ENCODE measurements at places on chromosomes 16 and 17.

GRCh38 chr17:43825567-43825966 lies 7.4 kb downstream of the MPP3 start:
- DNase-seq: no peak

DNA sequence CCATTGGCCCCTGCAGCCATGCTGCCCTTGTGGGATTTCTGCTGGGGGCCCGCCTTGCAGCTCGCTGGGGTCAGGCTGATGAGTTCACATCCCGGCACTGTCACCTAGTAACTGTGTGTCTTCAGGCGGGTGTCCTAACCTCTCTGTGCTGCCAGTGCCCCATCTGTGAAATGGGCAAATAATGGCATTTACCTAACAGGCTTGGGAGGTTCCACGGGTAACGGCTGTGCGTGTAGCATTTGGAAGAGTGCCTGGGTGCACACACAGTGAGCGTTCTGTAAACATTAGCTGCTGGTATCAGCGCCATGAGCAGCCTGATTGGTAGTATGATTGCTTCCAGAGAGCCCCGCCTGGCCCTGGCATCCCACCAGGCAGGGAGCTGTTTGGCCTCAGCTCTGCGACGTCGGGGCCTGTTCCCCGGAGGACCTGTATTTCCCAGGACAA lies 167.3 kb upstream of the GSE1 start:
- no peak for DNase-seq

DNA sequence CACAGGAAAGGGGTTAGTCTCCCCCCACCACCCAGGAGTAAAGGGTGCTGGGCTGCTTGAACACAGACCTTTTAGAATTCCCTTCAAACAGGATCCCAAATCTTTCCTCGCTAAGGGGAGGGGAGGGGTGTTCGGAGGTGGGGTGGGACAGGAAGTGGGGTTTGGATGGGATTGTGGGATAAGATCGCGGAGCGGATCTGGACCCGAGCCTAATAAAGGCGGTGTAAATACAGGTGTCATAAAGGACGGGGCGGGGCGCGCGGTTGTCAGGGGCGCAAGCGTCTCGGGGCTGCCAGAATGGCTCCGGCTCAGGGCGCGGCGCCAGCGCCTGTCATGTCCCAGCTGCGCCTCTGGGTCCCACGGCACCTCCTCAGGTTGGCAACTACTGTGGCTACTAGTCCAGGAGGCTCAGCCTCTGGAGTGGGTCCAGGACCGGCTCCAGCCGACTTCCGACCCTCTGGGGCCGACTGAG lies 59.8 kb upstream of the FBXO47 start:
- peak; percentile 33 for DNase-seq

DNA sequence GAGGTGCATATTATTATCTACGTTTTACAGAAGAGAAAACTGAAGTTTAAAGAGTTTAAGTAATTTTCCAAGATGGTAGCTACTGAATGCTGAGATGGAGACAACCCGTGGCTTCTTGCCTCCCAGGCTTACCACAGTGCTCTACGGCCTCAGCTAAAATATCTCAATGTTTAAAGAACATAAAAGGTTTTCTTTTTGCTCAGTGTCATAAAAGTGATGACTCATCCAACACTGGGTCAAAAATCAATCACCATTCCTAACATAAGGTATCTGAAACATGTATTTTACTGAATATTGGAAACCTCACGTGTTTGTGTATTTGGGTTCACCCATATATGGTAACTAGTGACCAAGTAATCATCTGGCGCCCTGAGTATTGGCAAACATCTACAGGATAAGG lies 18.4 kb downstream of the ABCA9 start:
- DNase-seq: no peak
